ENCODE measurements at places on chromosomes 11 and 22.

DNA sequence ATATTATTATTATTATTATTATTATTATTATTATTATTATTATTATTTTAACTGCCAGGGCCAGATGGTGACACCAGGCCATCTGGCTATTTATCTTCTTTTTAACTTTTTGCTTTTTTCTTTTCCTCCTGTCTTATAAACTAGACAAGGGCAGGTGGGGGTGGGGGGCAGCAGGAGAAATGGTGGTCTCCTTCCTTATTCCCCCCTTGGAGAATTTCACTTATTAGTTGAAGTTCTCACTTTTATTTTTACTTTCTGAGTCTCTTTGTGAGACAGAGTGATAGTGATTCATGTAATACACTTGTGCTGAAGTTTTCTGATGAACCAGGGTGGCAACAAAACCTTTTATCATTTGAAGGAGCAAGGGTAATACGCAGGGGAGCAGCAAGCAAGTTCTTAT is 96.3 kb upstream of the ALKBH3 start:
- no peak for DNase-seq

DNA sequence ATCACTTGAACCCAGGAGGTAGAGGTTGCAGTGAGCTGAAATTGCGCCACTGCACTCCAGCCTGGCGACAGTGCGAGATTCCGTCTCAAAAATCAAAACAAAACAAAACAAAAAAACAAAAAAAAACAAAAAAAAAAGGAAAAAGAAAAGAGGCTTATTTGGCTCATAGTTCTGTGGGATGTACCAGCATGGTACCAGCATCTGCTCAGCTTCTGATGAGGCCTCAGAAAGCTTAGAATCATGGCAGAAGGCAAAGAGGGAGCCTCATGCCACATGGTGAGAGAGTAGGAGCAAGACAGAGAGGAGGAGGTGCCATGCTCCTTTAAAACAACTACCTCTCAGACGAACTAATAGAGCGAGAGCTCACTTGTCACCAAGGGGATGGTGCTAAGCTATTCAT is 10.6 kb upstream of the PTS start:
- DNase-seq: no peak

DNA sequence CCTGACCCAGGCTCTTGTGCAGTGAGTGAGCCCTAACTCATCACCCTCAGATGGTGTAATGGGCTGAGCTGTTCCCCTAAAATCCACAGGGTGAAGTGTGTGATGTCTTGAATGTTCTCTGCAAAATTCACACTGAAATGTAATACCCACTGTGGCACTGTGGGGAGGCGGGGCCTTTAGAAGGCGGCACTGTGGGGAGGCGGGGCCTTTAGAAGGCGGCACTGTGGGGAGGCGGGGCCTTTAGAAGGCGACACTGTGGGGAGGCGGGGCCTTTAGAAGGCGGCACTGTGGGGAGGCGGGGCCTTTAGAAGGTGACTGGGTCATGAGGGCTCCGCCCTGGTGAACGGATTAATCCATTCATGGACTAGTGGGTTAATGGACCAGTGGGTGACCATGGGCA is 33.0 kb downstream of the CHID1 start:
- no peak for DNase-seq

DNA sequence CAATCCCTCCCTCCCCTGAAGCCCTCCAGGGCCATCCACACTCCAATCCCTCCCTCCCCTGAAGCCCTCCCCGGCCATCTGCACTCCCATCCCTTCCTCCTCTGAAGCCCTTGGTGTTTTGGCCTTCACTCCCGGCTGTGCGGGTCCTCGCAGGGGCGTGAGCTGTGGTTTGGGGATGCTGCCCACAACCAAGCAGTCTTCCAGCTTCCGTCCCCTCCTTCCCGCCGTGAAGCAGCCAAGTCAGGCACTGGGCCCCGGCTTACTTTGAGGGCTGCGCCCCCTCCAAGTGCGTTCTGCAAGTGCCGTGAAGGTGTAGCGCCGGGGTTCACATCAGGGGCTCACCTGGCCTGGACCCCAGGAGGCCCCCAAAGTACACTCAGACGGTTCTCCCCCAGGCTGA is 335.9 kb downstream of the BRD1 start:
- no peak for DNase-seq

DNA sequence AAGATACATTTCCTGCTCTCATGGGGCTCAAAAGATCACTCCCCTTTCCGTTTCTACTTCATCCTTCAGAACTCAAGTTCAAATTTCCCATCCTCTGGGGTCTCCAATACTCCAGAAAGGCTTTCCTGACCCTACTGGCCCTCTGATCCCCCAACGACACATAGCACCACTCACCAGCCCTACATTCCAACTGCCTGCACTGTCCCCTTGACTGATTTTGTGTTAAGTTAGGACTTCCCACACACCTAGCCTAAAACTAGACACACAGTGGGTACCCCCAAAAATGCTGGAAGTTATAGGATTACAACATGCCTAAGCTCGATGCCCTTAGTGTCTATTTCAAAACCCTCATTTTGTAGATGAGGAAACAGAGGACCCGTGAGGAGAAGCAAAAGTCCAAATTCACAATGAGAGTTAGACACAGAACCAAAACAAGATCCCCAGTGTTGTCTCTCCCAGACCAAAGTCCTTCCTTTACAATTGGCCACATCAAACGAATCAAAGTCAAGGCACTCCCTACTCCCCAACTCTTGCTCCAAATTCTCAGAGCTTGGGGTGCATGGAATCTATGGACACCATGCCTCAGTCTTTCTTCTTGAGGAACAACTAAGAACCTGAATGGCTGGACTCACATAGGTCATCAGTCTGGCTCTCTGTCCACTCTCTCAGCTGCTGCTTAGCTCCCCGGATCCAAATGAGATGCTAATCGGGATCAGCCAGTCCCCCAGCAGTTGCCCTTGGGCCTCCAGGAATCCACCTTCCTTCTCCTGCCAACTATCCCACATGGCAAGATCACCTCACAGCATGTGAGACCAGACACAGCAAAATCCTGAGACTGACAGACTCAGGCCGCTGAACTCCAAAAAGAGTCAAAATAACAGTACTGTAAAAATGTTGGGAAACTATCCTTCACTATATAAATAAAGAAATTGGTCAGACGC is 1.7 kb downstream of the CLPB start:
- DNase-seq: no peak

GRCh38 chr22:47807506-47807905 is 1045.1 kb downstream of the TBC1D22A start:
- no peak for DNase-seq

GRCh38 chr11:18105086-18105801 is 638 bp downstream of the SAAL1 start:
- no peak for DNase-seq

GRCh38 chr11:1824221-1825038 is 10.4 kb upstream of the SYT8 start:
- no peak for DNase-seq

GRCh38 chr11:133547808-133548494 is 15.7 kb upstream of the OPCML start:
- DNase-seq: no peak

DNA sequence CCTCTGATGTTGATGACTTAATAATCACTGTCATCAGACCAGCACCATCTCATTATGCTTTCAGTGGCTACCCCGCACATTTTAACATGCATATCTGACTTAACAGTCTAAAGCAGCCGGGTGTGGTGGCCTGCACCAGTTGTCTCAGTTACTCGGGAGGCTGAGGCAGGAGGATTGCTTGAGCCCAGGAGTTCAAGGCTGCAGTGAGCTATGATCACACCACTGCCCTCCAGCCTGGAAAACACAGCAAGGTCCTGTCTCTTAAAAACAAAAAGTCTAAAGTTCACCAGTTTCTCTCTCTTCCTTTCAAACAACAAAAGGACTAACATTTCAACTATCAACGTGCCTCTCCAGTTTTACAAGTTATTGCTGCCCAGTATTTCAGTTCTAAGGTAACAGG is 55.3 kb upstream of the GAB2 start:
- DNase-seq: no peak

- no peak for DNase-seq
Observed at GRCh38 chr11:125180413-125181305, 16.1 kb downstream of the PKNOX2 start.

DNA sequence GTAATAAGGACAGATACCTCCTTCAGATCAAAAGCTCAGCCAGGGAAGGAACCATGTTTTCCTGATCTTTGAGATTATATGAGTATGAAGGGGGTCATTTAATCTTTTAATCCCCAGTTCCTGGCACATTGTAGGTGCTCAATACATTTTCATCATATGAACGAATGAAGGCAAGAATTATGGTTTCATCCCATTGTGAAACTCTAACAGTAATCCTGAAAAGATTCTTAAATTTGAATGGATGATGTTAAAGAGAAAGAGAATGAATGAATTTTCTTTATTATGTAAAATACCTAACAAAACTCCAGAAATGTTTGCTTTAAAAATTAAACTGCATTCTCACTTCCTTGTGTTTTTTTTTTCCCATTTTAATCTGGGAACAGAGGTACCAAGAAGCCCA is 162.2 kb upstream of the MTMR2 start:
- no peak for DNase-seq

GRCh38 chr22:28800308-28801041 is at the start of gene XBP1:
Gene XBP1 (minus strand): TSS chr22:28800569.
- peak; percentile 83 for DNase-seq

- no peak for DNase-seq
Observed at GRCh38 chr11:107493117-107493516, 35.5 kb upstream of the CWF19L2 start.

GRCh38 chr11:47020793-47021526 is 84.4 kb downstream of the CSTPP1 start:
- no peak for DNase-seq

DNA sequence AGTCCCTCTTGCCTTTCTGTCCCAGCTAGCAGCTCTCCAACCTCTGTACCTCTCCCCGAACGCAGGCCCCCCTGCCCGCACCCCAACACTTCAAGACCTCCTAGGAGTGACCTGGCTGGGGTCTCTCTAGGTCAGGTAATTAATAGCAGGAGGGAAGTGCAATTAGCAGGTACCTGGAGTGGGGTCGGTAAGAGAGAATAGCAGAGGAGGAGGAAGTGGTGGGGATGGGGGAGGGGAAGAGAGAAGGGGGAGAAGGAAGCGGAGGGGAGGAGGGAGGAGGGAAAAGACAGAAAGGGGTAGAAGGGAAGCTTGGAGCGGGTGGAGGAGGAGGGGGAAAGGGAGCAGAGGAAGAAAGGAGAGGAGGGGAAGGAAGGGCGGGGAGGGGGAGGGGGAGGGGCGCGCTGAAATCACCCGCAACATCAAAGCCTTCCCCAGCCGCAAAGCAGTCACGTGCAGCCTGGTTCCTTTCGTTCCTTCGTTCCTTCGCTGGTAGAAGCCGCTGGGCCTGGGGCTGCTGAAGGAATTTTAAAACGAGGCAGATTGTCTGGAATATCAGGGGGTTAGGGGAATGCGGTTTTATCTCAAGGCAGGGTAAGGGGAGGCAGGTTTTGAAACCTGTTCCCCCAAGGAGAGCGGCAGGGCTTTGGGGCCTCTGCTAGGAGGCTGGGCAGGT is 29.3 kb upstream of the TCF20 start:
- DNase-seq: peak; percentile 49

DNA sequence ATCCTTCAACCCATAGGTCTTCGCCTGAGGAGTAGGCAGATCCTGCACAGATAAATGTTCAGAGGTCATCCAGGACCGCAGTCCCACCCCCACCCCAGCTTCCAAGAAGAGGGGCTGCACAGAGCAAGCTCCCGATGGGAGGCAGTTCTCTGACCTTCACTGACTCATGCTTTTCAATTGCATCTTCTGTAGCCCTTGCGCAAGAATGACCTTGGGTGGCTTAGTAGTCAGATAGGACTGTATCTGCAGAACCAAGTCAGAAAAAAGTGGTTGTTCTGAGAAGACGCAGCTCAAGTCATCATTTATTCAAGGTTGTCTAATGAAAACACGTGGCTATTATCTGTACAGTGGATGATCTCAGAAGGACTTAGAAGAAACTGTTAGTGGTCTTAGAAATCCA is 16.4 kb upstream of the GRAMD1B start:
- DNase-seq: no peak

GRCh38 chr22:19765477-19766239 is 5.1 kb downstream of the TBX1 start:
- DNase-seq: no peak

DNA sequence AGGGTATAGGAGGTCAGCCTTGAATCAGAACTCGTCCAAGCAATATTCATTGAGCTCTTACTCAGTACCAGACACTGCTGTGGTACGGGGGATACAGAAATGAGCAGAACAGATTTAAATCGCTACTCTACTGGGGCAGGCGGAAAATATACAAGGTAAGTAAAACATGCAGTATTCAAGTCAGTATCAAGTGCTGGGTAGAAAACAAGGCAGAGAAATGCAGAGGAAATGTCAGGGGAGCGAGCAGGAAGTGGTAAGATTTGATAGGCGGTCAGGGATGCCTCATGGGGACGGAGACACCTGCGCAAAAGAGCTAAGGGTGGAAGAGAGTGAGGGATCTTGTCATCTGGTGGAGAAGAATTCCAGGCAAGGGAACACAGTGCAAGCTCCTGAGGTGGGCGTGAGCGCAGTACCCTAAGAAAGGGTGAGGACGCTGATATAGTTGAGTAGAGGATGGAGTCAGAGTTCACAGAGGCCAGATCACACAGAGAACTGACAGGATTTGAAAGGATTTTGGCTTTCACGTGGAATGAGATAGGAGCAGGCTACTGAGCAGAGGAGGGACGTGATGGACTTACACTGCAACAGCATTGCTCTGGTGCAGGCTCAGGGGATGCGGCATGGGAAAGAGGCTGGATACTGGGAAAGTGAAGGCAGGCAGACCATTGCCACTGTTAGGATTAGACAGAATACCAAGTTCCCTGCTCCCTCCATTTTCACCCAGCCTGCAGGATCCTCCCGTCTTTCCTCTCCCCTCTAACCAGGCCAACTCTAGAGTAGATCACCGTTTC is 35.8 kb downstream of the SC5D start:
- peak; percentile 17 for DNase-seq

DNA sequence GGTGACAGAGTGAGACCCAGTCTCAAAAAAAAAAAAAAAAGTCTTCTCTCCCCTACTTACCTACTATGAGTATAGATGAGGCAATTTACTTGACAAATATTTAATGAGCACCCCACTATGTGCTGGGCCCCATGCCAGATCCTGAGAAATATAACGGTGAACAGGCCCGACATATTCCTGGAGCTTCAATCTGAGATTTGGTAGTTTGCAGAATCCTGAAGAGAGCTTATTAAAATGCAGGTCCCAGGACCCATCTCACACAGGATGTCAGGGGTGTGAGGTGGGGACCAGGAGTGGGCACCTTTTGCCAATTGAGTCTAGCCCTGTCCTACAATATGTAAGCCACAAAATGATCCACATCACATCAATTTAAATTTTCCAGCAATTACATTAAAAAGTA is 44.0 kb downstream of the KCNJ4 start:
- no peak for DNase-seq

- DNase-seq: no peak
Observed at GRCh38 chr11:128587415-128587814, at the start of gene ETS1. Gene ETS1 (minus strand): TSS chr11:128587558. CDS start chr11:128573130, 14,428 bp downstream.

- peak; percentile 73 for DNase-seq
Observed at GRCh38 chr11:9003573-9004182, at the start of gene NRIP3. Gene NRIP3 (minus strand): TSS chr11:9004001. CDS start chr11:9003935, 66 bp downstream.

- DNase-seq: no peak
Observed at GRCh38 chr22:49514641-49515040, 313.0 kb downstream of the BRD1 start.
